ENCODE measurements at places on chromosomes 2 and 18.

- no peak for DNase-seq
These were observed 156.7 kb downstream of the ARHGAP28 start for GRCh38 chr18:6885992-6886796.

GRCh38 chr2:147538821-147539220, 306.0 kb upstream of the ACVR2A start:
- DNase-seq: no peak

- no peak for DNase-seq
These were observed 590 bp downstream of the EIF2B4 start for GRCh38 chr2:27369471-27370025.

- DNase-seq: no peak
These were observed 138.4 kb upstream of the ARL4C start for GRCh38 chr2:234635284-234635683.

DNA sequence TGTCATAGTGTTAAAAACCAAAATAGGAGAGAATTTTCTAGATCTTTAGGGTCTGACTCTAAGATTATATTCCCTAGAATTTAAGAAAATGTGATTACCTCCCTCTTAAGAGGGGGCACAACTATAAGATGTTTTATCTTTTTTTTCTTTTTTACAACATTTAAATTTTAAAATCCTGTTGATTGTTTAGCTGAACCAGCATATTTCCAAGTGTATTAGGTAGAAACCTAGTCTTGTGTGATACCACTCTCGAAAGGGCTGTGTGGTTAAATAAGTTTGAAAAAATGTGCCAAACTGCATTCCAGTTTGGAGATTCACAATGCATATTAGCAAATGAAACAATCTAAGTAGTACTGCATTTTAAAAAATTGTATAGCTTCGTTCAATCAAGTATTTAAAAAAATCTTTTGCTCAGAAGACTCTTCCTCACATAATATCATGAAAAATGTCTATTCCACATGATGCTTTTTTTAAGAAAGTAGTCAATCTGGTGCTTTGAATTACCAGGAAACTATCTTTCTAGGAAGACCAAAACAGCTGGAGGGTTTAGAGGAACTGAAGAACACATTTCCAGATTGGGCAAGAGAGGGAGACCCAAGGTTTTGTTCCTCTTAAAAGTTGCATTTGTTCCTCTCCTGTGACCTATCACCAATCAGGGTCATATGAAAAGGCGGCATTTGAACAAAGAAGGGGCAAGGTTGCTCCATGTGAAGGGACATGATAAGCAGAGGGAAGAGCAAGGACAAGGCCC, 98.8 kb downstream of the DPP4 start:
- no peak for DNase-seq

GRCh38 chr2:127142663-127143630, 36.0 kb upstream of the BIN1 start:
- no peak for DNase-seq

DNA sequence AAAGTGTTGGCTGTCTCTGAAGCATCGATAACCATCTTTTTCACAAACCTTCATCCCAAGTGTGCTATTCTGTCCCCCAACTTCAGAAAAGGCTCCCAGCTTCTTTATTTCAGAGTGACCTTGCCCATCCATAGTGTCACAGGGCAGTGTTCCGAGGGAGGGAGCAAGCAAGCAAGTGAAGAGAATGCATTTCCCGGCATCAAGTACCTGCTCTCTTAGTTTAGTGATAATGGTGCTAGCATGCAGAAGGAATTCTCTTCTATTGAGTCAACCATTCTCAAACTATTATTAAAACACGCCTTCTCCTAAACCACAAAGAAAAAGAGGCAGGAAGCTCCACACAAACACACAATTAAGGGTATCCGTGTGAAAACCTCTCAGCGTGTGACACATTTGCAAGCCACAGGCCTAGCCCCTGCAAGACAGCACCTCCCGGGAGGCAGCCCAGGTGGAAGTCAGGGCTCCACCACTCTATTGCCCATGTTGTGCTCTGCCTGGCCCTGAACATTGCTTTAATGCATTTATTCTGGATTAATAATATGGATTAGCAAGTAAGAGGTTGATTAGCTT, 504.9 kb downstream of the GALR1 start:
- DNase-seq: no peak

- DNase-seq: no peak
These were observed 564.6 kb upstream of the PKDCC start for GRCh38 chr2:41483226-41483625.

- no peak for DNase-seq
These were observed 9.1 kb downstream of the CAB39 start for GRCh38 chr2:230721712-230722111.

- DNase-seq: no peak
These were observed 31.4 kb downstream of the SH3BP4 start for GRCh38 chr2:234983011-234983726.

- no peak for DNase-seq
These were observed 154.9 kb downstream of the ATAD2B start for GRCh38 chr2:23772056-23772455.

GRCh38 chr2:158575051-158575635, 118.4 kb downstream of the PKP4 start:
- no peak for DNase-seq

DNA sequence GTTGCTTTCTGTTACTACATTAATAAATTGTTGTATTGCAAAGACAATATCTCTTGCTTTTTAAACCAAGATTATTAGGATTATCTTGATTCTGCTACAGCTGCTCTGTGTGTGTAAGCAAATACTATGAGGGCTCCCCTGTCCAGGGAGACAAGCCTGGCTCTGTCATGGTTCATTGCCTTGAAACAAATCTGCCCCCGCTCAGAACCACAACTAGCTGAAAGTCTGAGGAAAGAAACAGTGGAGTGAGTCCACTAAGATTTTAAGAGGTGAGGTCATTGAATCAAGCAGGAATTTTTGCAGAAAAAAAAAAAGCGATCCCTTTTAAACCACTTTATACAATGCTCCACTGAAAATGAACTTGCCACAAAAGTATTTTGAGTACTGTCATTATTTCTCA, 30.8 kb upstream of the LRRTM4 start:
- no peak for DNase-seq

GRCh38 chr2:68196120-68196716, 38.5 kb downstream of the PNO1 start:
- no peak for DNase-seq

- DNase-seq: no peak
These were observed 71.3 kb upstream of the TEX51 start for GRCh38 chr2:126827371-126827770.

DNA sequence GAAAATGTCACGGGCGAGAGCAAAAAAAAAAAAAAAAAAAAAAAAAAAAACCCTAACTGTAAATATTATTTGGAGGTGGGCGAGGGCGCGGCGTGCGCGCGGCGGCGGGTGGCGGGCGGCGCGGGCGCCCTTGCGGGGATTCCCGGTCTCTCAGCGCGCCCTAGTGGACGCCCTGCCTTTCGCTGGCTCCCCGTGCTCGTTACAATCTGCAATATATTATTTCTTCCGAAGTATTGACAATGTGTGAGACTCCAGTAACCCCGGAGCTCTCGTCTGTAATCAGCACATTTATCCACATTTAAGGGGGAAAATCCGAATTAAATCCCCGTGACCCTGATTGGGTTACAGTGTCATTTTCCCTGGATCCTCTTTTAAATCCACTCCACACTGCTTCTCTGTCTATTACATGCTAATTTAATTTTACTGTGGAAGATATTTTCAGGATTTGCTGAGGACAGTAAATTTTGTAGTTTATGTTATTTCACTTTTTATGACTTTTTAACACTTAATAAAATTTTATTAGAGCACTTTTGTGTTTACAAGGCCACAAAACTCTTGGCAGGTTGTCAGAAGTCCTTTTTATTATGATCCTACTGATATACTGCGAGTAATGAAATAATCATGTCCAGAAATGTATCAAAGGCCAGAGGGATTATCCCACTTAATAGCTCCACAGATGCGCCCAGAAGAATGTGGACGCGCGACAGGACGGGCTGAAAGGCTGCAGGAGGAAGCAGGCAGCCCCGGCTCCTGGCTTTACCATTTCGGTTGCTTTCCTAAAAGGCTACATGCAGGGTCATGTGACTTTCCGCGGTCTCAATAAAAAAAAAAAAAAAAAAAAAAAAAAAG, 369.1 kb downstream of the MTX2 start:
- no peak for DNase-seq

DNA sequence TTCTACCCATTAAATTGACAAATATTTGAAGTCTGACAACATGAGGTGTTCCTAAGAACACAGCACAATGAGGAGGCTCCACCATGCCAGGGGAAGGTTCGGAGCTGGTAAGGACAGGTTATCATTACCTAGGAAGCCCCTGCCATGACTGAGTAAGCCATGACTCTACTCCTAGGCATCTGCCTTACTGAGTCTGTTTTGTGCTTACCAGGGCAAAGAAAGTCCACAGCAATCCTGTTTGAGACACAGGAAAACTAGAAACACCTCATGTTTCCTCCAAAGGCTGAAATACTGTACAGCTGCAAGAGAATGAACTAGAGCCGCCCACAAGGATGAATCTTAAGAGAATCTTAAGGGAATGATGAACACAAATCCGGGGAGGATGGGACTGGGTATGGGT, 11.6 kb downstream of the TGFBRAP1 start:
- DNase-seq: no peak

- no peak for DNase-seq
These were observed 51.7 kb upstream of the OTOF start for GRCh38 chr2:26529406-26530239.

GRCh38 chr2:128422571-128422970, 103.9 kb upstream of the HS6ST1 start:
- peak; percentile 98 for DNase-seq

- no peak for DNase-seq
These were observed 107.6 kb upstream of the OTOS start for GRCh38 chr2:240247868-240248720.

DNA sequence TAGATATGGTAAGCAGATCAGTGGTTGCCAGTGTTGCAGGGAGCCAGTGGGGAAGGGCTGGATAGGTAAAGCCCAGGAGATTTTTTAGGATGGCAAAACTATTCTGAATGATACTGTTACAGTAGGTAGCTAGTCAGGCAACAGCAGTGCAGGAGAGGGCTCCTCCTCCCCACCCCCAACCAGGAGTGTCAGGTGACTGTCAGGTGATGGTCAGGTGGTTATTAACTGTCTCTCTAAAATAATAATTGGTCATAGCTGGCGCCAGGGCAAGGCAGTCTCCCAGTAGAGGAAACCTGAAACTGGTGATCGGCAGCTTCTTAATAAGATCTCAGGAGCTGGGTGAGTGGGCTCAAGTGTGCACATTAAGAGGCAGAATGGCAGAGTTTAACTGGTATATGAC, 201.6 kb upstream of the PARD3B start:
- DNase-seq: no peak

- no peak for DNase-seq
These were observed 812.5 kb downstream of the DCC start for GRCh38 chr18:53152476-53152875.

DNA sequence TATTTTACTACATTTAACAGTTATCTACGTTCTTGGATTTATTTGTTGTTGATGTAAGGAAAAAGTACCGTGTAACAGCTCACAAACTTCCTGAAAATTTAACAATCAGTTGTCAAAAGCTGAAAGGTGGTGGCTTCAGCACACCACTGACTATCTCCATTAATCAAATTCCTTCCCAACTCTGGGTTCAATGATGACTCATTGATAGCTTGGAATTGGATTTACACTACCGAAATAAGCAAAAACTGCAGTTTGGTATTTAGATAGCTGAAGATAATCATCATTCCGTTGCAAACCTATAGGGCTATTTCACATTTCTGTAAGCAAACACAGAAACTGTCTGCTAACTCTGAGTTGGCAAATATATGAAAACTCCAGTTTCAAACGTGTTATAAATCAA, 322.3 kb upstream of the TFPI start:
- DNase-seq: no peak

DNA sequence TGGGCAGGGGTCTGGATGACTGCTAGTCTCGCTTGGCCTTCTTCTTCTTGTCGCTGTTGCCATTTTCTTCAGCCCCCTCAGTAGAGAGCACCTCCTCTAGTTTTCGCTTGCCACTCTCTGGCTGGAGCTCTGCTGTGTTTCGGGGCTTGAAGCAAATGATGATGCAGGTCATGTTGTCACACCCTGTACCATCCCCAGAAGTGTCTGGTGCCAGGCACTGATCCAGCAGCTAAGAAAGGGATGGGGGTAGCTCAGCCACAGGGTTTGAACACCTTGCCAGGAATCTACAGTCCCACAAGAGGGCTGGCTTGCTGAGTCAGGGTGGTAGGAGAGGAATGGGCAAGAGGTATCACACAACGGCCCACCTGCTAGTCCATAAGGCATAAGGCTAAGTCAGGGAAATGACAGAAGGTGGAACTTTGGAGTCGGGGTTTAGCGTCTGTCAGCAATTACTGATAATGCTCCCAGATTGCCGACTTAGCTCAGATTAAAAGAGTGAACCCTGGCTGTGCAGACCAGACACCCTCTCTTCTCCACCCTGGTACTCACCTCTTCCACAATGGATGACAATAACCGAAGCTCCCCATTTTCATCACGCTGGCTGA, 1.1 kb upstream of the ZNF513 start:
- DNase-seq: no peak

DNA sequence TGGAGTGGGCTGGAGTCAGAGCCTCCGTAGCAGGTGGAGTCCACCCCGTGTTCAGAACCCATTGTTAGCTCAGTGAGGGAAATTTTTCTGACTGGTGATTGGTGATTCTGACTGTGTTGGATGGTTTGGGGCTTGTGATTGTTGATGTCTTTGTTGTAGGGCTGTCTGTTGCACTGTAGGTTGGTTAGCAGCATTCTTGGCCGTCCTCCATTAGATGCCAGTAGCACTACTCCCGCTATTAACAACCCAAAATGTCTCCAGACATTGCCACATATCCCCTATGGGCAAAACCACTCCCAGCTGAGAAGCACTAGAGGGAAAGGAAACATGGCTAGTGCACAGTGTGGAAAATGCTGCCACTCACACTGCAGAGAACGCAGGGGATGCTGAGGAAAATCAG, 51.7 kb downstream of the ARMC9 start:
- DNase-seq: peak; percentile 64

- DNase-seq: no peak
These were observed 1191.4 kb upstream of the SLC39A10 start for GRCh38 chr2:194465641-194466040.

- DNase-seq: no peak
These were observed 53.9 kb downstream of the THOC1 start for GRCh38 chr18:213966-214365.

- DNase-seq: no peak
These were observed 22.3 kb upstream of the RHOB start for GRCh38 chr2:20424300-20425290.

- DNase-seq: no peak
These were observed 76.7 kb upstream of the SALL3 start for GRCh38 chr18:78902795-78903435.

- no peak for DNase-seq
These were observed 13.5 kb upstream of the CSRNP3 start for GRCh38 chr2:165456027-165456426.

DNA sequence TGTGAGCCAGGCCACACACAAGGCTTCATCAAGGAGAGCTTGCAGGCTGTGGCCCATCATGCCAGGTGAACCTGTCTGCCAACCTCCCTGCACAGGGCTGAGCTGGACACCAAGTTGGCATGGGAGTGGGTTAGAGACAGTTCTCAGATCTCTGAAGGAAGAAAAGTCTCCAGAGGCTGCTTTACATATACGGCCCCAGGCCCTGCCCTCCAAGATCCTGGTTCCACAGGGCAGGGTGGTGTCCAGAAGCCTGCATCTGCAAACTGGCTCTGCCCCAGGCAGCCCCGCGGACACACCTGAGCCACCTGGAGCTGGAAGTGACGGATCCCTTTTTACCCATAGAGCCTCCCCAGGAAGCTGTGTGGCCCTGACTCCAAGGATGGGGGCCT, 24.2 kb upstream of the HES6 start:
- DNase-seq: no peak

- no peak for DNase-seq
These were observed 30.6 kb upstream of the EPC2 start for GRCh38 chr2:148614014-148614321.

All from GM04503 (cell line).